ENCODE measurements at places on chromosomes 16 and 17.

DNA sequence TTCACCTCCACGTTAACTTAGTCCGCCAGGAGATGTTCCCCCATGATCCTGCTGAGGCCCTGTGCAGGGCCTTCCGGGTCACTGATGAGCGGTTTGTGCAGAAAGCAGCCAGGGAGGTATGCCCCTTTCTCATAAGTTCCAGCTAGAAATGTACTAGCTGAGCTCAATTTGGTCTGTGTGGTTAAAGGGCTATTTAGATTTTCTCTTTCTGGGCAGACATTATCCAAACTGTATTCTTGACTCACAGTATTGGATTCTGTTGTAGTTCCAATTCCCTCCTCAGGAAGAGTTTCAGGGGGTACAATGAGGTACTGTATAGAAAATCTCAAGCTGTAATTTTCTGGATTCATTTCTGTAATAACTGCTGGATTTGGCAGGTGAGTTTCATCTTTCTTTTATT is 137.1 kb downstream of the TRIM37 start:
- no peak for DNase-seq

GRCh38 chr17:76969598-76970172 is 101.5 kb downstream of the MGAT5B start:
- DNase-seq: no peak

GRCh38 chr16:69707920-69708683 is 18.3 kb downstream of the NQO1 start:
- no peak for DNase-seq

- no peak for DNase-seq
These were observed 17.9 kb upstream of the ALDH3A1 start for GRCh38 chr17:19766016-19766415.

DNA sequence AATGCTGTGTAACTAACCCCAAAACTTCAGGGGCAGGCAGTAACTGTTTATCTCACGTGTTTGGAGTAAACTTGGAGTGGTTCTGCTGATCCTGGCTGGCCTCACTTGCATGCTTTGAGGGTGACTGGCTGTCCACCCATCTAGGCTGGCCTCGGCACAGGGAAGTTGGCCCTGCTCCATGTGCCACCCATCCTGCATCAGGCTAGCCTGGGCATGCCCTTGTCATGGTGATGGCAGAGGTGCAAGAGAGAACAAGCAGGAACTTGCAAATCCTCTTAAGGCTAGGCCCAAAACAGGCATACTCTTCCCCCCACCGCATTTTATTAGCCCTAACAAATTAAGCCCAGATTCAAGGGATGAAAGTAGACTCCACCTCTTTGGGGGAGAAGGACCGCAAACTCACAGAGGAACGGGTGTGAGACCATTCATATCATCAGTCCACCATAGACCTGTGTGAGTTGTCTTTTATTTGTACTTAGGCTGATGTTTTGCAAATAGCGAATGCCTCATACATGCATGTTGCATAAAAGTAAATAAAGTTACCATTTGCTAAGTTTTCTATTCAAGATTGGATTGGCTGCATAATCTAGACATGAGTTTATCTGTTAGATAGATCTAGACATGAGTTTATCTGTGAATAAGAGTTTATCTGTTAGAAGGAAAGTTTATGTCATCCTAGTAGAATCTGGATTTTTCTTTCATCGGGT is 221.0 kb downstream of the CCDC182 start:
- DNase-seq: no peak
